ENCODE measurements at places on chromosomes 5 and 9.
A peak's percentile ranks its signal among the peaks of the same experiment; 100 is the strongest.

GRCh38 chr9:68574150-68574549 lies 33.5 kb upstream of the TMEM252 start:
- DNase-seq, result no peak

GRCh38 chr9:137055385-137056364 lies 1.8 kb upstream of the ENTPD2 start:
- DNase-seq, result no peak

DNA sequence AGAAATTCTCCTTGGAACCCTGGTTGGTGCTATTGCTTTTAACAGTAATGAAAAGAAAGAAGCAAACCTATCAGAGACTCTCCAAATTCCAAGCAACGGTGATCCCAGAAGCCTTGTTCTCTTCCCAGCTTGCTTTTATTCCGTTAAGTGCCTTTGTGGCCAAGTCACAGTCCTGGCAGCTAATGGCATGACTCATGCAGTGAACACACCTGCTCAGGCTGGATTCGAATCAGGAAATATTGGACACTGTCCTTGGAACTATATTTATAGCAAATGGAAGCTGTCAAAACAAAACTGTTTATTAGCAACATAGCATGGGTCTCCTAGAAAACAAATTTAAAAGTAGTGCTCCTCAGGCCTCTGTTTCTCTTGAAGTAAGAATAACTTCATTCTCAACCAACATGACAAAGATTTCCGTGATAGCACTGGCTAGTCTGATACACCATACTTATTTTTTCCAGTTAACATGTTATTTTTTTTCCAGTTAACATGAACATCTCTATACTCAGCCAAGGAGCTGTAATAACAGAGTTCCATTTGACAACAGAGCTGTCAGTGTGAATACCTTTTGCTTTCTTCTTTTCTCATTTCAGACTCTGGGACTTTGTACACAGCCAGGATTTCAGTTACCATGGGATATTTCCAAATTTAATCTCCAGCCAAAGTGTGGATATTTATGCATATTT lies 502.4 kb downstream of the GADD45G start:
- no peak for DNase-seq

DNA sequence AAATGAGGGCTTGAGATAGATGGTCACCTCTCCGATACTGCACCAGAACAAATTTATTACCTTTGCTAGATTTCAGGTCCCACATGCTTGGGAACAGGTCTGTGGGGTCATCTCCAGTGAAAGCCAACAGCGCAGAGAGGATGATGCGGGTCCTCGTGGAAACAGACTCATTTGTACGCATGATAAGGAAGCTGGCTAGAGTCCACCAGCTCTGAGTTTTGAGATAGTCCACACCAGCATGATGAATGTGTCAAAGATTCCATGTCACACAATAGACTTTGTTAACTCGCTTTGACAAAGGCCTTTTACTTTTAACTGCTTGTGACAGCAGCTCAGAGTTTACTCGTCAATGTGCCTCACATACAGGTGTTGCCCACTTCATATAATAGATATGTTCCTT lies 105.4 kb upstream of the TBCA start:
- DNase-seq, result no peak

DNA sequence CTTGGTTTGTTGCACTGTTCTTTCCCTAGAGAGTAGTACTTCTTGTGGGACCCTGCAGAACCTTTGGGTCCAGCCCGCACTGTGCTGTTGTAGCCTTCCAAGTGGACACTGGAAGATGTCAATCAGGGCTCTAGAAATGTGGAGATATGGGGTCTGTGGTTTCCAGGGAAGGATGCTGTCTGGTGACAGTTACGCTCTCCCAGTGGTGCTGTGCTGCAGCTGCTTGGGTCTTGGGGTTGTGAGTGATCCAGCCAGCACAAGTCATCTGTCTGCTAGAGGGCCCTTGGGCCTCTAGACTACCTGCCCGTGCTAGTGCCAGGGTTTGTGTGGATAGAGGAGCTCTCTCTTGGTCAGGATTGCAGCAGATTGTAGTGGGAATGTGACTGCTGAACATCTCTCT lies 484.5 kb downstream of the DMAC1 start:
- no peak for DNase-seq

DNA sequence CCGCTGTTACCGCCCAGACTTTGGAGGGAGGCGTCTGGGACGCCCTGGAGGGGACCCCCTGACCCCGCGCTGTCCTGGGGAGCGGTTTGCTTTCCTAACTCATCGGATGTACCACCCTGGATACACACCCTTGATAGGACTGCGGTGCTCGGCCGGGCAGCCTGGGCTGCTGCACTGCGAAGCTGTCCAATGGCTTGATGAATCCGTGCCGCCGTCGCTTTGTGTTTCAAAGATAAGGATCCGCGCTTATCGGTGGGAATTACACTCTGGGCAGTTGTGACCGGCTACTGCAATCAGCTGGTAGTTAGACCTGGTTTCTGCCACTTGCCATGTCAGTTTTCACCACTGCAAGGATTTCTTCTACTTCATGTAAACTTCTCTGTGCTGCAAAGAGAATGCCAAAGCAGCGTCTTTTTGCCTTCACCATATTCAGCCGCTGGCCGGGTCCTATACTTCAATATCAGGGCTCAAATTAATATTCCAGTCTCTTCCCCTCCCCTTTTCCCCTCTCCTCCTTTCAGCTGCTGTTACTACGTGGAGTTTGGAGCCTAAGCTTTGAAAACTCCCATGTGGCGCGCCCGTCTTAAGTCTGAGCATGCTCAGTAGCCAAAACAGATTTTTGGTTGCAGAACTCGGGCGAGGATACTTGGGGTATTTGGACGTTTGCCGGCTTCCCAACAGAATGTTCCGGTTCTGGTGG lies 727 bp downstream of the SMAD5 start:
- no peak for DNase-seq

DNA sequence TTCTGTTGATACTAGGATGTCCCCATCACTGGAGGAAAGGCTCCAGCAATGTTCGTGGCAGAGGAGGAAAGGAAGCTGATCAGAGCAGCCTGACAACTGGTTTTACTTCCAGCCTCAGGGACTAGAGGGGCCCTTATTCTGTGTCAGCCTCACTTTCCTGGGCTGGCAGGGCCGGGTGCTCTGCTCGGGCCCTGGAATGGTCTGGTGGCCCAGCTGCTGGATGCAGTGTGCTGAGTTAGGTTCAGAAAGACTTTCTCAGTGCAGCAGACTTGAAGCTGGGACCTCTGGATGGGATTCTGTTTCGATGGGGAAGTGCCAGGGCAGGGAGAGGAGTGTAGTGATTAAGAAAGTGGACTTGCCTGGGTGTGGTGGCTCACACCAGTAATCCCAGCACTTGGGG lies 81.0 kb downstream of the MACROH2A1 start:
- DNase-seq, result no peak

DNA sequence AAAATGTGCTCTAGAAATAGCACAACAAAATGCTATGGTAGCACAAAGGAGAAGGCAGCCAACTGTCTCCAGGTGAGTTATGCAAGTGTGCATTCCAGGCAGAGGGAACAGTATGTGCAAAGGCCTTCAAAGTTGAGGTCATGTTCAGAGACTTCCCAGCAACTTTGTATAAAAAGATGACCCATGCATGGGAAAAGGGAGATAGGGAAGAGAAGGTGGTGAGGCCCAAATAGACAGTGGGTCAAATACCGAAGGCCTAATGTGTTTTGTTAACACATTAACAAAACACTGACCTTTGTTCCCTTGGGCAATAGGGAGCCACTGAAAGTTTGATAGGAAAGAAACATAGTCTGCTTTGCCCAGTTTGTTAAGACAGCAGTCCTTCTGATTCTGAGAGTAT lies 445.3 kb downstream of the EBF1 start:
- DNase-seq, result no peak

DNA sequence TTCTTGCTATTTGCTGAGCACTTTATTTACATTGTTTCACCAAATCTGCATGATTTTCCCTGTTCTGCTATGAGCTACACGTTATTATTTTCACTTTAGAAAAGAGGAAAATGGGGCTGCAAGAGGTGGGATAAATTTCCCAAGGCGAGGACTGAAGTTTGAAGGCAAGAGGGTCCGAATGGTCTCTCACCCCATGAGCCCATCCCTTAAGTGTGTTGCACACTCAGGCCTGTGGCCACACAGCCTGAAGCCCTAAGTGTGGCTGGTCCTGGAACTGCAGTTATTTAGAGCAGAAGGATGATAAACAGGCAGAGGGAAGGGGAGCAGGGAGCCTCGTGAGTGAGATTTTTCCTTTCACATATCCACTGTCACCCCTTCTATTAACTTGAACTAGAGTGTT lies 7.8 kb downstream of the PDE8B start:
- no peak for DNase-seq

GRCh38 chr5:139698490-139699146 lies 50.5 kb downstream of the CXXC5 start:
- DNase-seq, result no peak

DNA sequence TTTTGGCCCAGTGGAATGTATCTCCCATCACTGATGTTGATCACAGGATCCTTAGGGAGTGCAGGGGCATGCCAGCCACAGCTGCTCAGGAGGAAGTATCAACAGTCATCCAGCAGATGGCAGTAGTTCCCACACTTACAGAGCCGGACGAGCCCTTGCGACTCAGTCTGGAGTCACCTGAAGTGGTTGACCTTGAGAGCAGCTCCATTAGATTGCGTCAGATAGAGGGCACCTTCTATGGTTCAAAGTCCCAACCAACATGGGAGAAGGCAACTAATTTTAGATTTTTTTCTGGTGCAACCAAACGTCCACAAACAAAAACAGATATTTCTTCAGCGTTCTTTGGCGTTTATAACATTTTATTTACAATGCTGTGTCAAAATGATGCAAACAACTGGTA lies 124.5 kb downstream of the EGFLAM start:
- DNase-seq, result peak; percentile 3

DNA sequence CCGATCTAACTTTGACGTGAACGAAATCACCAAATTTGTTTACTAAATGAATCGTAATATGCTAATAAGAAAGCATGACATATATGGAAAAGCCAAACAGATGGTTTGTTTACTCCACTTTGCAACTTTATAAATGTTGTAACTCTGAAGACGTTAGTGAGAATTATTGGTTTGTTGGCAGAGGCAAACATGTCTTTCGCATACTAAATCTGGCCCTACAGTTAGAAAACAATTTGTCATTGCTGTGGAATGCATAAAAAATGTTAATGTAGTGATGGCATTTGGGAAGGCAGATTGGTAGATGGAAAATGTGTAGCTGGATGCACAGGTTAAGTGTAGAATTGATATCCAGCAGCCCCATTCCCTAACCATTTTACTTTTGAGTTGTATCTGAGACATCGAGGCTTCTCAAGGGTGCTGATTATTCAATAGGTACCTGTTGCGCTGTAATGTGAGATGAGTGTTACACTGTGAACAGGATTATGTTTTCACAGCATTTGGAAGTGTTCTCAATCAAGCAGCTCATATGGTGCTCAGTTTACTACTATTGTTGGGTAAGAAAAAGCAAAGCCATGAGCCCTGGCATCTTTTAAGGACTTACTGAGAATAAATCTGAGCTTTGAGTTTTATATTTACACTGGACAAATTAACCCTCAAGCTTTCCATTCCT lies 444.8 kb downstream of the BNC2 start:
- no peak for DNase-seq

DNA sequence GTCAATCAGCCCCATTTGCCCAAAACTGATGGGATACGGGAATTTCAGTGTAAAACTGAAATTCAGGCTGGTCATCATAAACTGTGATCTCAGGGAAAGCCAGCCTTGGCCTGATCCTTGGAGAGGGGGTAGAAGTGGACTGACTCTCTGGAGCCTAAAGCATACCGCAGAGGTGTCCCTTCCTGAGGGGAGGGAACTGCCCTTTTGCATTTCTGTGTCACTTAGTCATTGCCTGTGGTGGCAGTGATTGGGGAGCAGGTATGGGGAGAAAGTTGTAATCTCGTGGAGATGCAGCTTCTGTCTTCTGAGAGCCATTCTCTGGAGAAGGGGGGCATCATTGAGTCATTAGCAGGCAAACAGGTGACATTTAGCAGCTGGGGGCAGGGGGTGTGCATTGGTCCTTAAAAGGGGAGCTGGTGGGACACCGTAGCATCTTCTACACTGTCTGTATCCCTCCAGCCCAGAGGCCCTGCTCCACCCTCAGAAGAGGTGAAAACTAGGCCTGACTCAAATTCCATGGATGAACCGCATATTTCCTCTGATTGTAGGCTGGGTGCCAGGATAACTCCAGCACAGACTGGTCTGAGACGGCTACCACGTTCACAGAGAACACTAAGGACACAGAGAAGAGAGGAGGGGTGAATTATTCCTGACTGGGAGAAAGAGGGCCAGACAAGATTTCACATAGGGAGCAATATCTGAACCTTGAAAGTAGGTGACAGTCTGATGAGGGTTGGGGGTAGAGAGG lies 143.3 kb downstream of the SEC61B start:
- DNase-seq, result no peak

DNA sequence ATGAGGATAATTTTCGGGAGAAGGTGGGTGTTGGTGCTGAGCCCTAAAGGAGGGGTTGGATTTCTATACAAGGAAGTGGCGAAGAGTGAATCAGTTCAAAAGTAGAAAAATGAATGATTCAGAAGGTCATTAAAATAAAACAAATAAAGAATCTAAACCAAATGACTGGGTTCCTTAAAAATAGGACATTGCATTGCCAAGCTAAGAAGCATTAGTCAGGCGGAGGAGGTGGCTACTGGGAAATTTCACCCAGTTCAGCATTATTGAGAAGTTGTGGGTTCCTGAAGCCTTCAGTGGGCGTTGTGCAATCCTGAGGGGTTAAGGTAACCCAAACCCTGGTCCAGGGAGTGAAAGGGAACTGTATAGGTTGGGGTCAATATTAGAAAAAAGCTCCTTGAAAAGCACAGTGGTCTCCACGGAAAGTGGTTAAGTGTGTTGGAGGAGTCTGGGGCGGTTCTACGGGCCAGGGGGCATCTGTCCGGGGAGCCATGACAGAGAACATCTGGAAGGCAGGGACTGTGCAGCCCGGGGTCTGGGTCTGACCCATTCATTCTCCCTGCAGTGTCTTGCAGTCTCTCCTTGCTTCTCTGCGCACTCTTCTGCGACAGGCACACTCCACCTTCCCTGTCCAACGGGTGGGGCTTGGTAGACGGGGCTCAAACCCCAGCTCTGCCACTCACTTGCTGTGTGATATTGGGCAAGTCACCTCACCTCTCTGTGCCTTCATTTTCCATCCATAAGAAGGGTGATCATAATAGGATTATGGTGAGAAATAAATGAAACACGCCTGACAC lies 27.6 kb upstream of the DUSP1 start:
- no peak for DNase-seq

Measured in activated CD8-positive, alpha-beta memory T cell treated with anti-CD3 and anti-CD28 coated beads for 1 hour (primary cell).